Stomach (tissue), 19 donors: ENCODE measurements at places on chromosomes 3 and 15. TPM values are rescaled to one million over a fixed set of nuclear protein-coding genes. Genes with fewer than 3 reads are reported as not detected.

Gene SPG21
- total RNA-seq: 129 TPM

Gene TMPRSS7
- total RNA-seq: not detected

Gene TTLL13
- not detected for total RNA-seq

Gene FHIT
- total RNA-seq: 10.5 TPM

Gene PLA2G4D
- 1.2 TPM for total RNA-seq
